Hypothalamus (tissue), 51 donors: ENCODE measurements at places on chromosomes 7 and 10.

DNA sequence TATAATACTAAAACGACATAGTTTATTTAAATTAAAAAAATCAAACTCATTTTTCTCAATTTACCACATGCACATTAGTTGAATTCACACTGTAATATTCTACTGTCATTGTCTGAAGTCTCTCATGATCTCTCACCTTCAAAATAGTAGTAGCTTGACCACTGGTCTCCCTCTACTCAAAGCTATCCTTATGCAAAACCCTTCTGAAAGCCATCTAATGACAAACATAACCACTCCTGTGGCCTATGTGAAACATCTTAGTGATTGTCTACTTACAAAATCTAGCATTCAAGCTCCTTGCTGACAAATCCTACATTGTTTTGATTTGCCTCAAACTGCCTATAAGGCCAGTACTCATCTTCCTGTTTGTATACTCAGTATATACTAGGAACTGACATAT lies 606.0 kb upstream of the GHITM start:
- DNase-seq: no peak

- DNase-seq: no peak
Observed at GRCh38 chr7:135204341-135204749, 7.0 kb downstream of the WDR91 start.

DNA sequence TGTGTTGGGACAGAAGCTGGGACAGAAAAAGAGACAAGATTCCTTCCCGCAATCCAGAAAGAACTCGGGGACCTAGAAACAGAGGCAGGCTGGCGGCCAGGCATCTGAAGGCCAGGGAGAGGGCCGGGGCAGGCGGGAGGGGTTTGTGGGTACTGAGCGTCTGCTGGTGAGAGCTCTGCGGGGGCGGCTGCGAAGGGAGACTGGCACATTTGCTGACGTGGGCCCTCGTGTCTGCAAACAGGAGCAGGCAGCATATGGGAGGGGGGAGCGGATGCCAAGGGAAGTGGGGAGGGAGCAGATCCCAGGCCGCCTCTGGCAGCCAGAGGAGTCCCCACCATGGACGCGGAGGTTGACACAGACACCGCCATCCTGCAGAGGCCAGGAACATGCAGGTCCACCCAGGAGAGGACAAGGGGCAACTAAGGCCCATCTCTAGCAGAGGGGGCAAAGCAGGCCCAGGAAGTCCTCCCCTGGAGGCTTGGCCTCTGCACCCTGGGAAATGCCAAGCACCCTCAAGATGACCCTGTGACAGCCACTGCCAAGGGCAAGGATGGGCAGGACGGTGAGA lies 32.2 kb downstream of the KCNH2 start:
- peak; percentile 80 for DNase-seq

DNA sequence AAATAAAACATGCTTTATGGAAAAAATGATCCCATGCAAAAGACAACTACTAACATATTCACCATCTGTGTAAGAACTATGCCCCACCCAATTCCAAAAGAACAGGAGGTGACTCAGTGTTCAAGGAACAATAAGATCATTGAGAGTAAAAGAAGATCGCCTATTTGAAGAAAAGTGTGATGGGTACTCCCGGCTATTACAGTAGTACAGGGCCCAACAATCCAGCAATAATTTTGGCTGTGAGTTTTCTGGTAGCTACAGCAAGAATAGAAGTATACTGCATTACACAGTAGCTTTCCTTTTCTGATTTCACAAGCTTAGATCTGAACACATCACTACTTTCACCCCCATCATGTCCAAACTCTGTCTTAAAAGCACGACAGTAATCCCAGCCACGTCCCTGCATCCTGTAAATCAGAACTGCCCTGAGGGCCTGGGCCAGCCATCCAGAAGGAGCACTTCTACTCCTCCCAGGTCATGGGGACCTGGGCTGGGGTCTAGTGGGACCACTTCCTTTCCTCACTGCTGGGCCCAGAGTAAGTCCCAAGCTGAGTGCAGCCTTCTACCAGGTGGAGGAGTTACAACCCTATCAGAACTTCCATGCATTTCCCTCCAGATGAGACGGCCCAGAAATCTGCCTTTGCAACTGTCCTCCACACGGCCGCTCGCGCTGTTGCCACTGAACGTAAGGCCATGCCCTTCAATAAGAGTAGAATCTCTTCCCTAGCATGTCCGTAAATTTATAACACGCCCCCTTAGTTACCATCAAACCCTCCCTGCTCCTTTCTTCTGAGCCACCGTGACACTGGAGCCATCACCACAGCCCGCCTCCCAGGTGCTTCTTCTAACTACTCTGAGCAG lies 7.9 kb downstream of the ESYT2 start:
- no peak for DNase-seq

GRCh38 chr7:106484562-106484961 lies 176.4 kb downstream of the CCDC71L start:
- no peak for DNase-seq
